Stromal cell of bone marrow (primary cell): ENCODE measurements at places on chromosomes 11 and 22.

GRCh38 chr11:126332221-126332711 lies 23.2 kb upstream of the ST3GAL4 start:
- DNase-seq: peak; percentile 90

DNA sequence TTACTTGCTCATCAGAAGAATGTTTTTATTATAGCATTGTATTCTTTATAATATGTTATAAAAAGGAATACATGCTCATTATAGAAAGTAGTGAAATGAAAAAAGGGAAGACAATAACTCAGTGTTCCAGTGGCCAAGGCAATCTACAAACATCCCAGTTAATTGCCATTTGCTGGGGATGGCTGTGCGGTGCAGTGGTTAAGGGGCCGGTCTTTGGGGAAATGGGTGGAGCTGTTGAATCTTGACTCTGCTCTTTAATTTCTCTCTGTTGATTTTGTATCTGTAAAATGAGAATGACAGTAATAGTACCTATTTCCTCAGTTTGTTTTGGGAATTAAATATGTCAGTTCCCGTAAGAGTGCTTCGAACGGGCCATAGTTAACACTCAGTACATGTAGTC lies 212.7 kb upstream of the TBCEL start:
- no peak for DNase-seq

DNA sequence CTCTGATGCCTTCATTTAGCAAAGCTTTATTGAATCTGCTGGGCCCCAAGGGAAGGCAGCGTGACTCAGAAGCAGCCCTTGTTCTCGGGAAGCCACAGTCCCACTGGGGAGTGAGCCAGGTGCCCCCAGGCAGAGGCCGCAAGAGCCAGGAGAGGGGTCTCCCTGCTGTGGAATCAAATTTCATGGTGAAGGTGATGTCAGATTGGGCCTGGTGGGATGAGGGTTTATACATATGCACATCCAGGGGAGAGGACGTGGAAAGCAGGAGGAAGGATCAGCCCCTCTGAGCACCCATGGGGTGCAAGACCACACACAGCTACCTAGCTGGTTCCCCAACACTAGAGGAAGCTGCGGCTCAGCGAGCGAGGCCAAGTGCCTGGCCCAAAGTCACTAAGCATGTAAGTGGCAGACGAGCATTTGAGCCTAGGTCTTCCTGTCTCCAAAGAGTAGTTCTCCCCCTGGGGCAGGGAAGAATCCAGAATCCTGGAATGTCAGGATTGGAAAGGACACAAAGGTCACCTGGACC lies 2.0 kb downstream of the SYNGR1 start:
- DNase-seq: no peak

DNA sequence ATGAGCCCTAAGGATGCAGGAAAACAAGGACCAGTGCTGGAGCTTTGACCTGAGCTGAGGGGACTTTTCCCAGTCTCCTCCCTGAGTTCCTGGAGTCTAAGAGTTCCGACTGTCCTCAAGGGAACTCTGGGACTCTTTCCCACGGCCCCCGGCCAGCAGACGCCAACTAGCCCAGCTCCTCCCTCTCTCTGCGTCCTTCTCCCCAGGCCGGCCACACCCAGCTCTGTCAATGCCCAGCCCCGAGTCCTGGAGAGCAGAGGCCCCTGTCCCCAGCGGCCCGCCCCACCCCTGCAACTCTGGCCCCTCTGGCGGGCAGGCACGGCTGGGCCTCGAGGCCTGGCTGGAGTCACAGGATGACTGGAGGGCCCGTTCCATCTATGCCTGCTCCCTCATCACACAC lies 29.8 kb downstream of the NECTIN1 start:
- DNase-seq: peak; percentile 17

- DNase-seq: no peak
Measured at GRCh38 chr11:131691181-131692041, 321.0 kb downstream of the NTM start.

DNA sequence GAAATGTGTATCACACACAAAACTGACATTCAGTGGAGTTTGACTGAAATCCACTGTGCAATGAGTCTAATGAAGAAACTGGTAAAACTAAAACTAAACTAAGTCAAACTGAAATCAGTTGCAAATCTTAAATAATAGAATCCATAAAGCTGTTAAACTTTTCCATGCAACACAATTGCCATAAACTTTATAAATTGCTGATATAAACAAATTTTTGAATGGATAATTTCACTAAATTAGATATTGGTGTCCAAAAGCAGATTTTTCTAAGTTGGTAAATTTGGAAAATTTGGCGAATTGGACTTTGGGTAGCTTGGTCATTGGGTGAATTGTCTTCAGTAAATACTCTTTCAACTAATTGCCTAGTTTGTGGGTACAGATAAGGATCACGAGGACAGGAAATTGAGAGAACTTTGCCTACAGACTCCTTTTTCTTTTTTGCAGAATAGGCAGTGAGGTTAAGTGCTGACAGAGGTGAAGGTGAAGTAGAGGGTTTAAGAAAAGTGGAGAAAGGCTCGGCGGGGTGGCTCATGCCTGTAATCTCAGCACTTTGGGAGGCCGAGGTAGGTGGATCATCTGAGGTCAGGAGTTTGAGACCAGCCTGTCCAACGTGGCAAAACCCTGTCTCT lies 12.8 kb downstream of the MRPL17 start:
- DNase-seq: no peak

GRCh38 chr22:25890651-25891050 lies 148.7 kb downstream of the MYO18B start:
- no peak for DNase-seq

GRCh38 chr11:76577226-76577920 lies 93.2 kb downstream of the LRRC32 start:
- DNase-seq: no peak

GRCh38 chr11:130308886-130309285 lies 5.8 kb downstream of the ZBTB44 start:
- no peak for DNase-seq

- peak; percentile 95 for DNase-seq
Measured at GRCh38 chr11:12288212-12288930, 89.0 kb upstream of the PARVA start.

DNA sequence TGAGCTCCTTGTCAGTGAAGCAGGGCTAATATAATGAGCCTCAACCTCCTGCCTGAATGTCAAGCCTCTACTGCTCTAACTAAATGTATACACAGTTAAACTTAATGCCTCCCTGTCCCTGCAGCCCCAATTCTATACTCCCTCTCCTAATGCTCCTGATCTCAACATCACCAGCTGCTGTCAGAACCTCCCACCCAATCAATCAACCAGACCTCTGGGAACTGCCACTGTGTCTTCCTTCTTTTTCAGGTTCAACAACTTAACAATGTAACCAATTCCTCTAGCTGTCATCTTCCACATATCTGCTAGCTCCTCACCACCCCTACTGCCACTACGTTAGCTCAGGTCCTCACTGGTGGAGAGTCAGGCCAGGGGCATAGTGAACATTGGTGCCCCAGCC lies 339.8 kb upstream of the NARS2 start:
- DNase-seq: no peak

DNA sequence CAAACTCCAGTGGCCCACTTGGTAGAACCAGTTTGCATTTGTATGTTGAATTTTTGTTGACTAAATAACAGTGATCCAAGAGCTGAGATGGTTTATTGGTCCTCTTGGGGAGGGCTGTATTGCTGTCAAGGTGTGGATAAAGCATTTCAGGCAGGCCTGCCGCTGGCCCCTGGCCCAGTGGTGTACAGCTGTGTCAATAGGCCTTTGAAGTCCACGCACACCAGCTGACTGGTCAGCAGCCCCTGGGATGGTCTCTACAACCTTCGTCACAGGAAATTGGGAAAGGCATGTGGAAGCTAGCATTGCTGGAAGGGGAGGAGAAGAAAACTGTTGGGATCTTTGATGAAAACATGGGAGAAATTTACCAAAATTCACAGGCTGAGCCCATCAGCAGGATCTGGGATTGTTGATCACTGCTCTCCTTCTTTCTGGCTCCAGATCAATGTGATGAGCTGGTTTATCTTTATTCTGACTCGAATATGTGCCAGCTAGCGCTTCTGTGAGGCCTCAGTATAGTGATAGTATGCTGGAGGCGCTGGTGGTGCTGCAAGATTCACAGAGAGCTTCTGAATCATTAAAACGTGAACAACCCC lies 12.5 kb upstream of the E2F8 start:
- DNase-seq: no peak

GRCh38 chr11:60951904-60952741 lies at the start of gene SLC15A3:
Gene SLC15A3, minus strand, starts transcription at chr11:60952176. Its CDS starts 625 bp downstream, at chr11:60951551.
- peak; percentile 31 for DNase-seq

DNA sequence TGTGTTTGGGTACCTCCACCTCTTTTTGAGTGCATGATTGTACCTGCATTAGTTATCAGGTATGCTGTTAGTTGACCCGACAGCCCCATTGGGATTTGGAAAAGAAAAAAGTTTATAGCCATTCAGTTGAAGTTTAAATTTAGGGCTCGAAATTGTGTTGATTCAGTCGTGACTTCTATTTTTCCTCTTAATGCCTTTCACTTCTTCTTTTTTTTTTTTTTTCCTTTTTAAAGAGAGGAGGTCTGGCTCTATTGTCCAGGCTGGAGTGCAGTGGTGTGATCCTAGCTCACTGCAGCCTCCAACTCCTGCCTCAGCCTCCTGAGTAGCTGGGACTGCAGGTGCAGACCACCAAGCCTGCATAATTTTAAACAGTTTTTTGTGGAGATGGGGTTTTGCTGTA lies 2.3 kb downstream of the STT3A start:
- DNase-seq: no peak

- DNase-seq: no peak
Measured at GRCh38 chr22:32745251-32745995, 56.1 kb upstream of the TIMP3 start.

- DNase-seq: no peak
Measured at GRCh38 chr11:130677486-130678153, 229.2 kb downstream of the ADAMTS15 start.

DNA sequence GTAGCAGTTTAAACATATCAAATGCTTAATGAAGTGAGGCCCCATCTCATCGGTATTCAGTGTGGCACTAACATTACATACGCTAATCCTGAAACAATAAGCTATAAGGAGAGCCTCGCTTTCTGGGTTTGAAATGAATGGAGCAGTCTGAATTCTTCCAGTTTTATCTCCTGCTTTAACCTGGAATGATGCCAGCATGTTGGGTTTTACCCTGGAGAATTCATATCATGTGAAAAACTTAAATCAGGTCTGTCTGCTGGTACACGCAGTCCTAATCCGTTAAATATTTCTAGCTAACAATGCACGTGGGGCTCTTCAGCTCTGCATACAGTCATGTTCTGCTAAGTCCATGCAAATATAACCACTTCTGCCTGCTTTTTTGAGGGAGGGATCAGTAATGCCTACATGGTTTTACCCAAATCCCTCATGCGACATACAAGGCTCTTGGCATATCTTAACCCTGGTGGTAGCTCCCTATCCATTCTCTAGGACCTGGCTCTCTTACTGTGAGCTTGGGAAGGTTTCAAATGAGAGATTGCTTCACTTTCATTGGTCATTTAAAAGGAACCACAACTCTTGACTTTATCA lies 92.7 kb downstream of the COMMD9 start:
- peak; percentile 5 for DNase-seq

- DNase-seq: no peak
Measured at GRCh38 chr11:6747097-6747668, 24.6 kb downstream of the OR2AG2 start.

DNA sequence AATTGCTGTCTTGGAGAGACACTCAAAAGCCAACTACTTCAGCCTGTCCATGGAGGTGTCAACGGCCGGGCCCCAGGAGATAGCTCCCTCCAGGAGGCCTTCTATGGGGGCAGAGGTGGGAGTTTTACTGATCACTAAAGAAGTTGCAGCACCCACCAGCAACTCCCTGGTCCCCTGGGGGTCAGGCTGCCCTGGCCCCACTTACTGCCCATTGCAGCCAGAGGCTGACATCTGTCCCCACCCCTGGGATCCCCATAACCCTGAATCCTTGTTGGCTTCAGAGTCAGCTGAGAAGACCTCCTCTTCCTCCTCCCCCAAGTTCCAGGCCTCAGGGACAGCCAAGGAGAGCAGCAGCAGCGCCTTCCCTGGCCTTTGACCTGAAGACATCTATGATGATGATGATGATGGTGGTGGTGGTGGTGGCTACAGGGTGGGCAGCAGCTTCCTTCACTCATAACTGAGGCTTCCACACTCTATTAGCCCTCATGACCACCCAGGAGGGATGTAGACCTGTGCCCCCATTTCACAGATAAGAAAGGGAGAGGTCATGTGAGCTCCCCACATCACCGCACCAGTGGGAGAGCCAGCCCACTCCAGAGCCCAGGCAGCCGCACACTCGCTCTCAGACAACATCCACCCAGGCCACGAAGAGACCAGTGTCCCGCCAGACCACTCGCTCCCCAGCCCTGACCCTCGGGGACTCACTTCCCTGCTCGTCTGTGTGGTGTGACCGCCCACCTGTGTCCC lies 43.8 kb upstream of the FGF3 start:
- no peak for DNase-seq

- DNase-seq: peak; percentile 34
Measured at GRCh38 chr11:2151500-2152257, 9.3 kb downstream of the INS start.

DNA sequence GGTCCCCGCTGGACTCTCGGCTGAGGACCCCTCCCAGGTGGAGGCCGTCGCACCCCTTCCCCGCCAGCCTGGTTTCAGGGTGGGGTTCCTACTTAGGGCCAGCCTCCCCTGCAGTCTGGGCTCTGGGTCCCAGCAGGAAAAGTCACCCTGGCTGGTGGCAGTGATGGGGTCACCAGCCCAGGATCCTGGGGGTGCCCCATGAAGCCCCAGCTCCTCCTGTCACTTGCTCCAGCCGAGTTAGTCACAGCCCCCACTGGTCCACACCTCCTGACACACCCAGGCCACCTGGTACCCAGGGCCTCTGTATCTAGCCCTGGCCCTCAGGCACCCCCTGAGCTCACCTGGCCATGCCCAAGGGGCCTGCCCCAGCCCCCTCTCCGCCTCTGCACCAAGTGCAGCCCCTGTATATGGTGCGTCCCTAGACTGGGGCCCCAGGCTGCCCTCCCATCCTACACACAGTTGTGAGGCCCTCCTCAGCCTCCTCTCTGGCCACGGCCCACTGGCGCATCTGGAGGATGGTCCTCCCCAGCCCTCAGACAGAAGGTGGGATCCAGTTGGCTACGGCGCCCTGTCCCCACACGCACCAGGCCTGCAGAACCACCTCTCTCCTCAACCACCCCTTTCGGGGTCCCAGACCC lies 6.7 kb downstream of the PLXNB2 start:
- DNase-seq: no peak

GRCh38 chr11:75144716-75145014 lies 6.2 kb upstream of the SLCO2B1 start:
- no peak for DNase-seq

- no peak for DNase-seq
Measured at GRCh38 chr22:49996518-49997250, 15.9 kb downstream of the IL17REL start.
